ENCODE measurements at places on chromosomes 6 and 20.

DNA sequence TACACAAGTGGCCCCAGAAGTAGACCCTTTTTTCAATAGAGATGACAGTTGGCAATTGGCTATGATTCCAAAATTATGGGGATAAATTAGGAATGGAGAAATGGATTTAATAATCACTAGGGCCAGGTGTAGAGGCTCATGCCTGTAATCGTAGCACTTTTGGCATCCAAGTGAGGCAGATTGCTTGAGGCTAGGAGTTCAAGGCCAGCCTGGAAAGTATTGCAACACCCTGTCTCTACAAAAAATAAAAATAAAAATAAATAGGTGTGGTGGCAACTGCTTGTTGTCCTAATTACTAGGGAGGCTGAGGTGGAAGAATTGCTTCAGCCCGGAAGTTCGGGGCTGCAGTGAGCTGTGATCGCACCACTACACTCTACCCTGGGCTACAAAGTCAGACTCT is 60.0 kb downstream of the BMP2 start:
- no peak for DNase-seq

DNA sequence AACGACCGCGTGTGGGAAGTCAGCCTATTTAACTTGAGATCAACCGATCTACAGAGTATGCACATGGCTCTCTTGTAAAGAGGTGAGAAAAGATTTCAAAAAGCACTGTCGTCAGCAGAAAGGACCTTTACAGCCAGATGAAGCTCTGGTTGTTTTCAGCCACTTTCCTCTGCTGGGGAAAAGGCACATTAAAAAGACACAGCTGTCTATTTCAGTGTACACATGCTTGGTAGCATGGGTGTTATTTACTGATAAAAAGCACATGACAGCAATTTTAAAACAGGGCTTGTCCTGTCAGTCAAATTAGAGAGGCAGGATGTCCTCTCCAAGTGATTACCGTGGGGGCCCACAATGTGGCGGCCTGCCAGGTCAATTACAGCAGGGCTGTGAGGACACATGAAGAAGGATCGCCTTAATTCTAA is 188.9 kb downstream of the PRKN start:
- peak; percentile 18 for DNase-seq

GRCh38 chr6:1403851-1404712 is 14.7 kb downstream of the FOXF2 start:
- no peak for DNase-seq

- DNase-seq = peak; percentile 77
Measured at GRCh38 chr6:7727946-7728854, 2.3 kb downstream of the BMP6 start.

Data from NCI-H2029 (cell line).